ENCODE measurements at places on chromosomes 4 and X.

DNA sequence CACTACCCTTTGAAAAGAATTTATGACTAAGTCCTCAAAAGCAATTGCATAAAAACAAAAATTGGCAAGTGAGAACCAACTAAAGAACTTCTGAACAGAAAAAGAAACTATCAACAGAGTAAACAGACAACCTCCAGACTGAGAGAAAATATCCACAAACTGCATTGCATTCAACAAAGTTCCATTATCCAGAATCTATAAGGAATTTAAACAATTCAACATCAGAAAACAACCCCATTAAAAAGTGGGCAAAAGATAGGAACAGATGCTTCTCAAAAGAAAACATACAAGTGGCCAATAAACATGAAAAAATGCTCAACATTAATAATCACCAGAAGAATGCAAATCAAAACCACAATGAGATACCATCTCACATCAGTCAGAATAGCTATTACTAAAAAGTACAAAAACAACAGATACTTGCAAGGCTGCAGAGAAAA, 130.2 kb downstream of the GASK1B start:
- no peak for DNase-seq

GRCh38 chrX:53031380-53031779, 17.2 kb upstream of the GPR173 start:
- no peak for DNase-seq

- no peak for DNase-seq
Observed at GRCh38 chr4:42344309-42344708, 53.0 kb upstream of the SHISA3 start.

- DNase-seq = no peak
Observed at GRCh38 chr4:87620491-87620890, 12.2 kb downstream of the DSPP start.

GRCh38 chr4:139584784-139585183, 28.8 kb upstream of the SETD7 start:
- DNase-seq = no peak

DNA sequence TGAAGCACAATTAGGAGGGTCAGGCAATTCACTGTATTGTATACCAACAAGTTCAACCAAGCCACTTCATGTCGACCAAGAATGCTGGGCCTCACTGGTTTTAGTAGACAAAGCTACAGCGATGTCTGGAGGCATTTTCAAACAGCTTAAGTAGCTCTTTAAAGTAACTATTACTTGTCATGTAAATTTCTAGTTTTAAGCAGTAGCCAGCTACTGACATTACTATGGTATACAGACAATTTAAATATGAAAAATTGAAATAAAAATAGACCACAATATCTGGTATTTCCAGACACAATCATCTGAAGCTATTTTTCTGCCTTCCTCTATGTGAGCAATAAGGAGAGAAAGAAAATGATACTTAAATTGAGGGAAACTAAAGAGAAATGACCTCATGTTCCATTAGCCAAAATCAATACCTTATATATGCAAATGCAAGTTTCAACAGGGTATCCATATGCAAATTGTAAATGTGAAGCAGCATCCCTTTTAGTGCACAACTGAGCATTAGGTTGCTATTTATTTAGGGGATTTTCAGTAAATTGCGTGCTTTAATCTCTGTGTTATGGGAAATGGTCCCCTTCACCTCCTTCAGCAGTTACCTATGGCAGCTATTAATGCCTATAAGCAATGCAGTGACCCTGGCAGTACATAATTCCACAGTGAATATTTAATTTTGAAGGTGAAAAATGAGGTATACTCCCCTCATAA, 119.5 kb downstream of the GPC3 start:
- DNase-seq = no peak

Data from kidney capillary endothelial cell (primary cell).